Activated CD8-positive, alpha-beta memory T cell treated with anti-CD3 and anti-CD28 coated beads for 4 hours (primary cell): ENCODE measurements at places on chromosomes 7 and 10.

GRCh38 chr7:137441451-137441850, 97.9 kb upstream of the PTN start:
- DNase-seq, result no peak

DNA sequence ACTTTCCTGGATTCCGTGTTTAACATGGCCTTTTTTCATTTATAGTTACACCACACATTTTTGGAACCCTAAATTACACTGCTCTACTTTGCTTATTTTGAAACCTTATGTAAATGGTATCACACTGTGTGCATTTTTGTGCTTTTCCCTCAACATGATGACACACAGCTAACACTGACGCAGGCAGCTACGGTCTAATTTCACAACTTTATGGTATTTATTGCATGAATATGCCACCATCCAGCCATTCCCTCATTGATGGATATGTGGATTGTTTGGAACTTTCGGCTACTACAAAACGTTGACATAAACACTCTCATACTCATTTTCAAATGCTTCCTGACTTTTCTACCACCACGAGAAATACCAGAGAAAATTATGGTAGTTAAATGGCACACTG, 6.9 kb downstream of the PAPOLB start:
- DNase-seq, result no peak

DNA sequence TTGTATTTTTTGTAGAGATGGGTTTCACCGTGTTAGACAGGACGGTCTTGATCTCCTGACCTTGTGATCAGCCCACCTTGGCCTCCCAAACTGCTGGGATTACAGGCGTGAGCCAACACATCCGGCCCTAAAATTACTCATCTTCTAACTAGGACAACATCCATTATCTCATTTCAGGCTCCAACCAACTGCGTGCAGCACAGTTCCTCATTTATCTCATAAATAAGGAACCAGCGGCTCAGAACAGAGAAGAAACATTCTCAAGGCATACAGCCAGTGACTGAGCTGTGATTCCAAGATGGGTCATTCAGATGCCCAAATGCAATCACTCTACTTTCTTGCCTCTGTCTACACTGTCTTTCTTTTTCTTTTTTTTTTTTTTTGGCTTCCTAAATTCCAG, 356.1 kb downstream of the ELMO1 start:
- no peak for DNase-seq

DNA sequence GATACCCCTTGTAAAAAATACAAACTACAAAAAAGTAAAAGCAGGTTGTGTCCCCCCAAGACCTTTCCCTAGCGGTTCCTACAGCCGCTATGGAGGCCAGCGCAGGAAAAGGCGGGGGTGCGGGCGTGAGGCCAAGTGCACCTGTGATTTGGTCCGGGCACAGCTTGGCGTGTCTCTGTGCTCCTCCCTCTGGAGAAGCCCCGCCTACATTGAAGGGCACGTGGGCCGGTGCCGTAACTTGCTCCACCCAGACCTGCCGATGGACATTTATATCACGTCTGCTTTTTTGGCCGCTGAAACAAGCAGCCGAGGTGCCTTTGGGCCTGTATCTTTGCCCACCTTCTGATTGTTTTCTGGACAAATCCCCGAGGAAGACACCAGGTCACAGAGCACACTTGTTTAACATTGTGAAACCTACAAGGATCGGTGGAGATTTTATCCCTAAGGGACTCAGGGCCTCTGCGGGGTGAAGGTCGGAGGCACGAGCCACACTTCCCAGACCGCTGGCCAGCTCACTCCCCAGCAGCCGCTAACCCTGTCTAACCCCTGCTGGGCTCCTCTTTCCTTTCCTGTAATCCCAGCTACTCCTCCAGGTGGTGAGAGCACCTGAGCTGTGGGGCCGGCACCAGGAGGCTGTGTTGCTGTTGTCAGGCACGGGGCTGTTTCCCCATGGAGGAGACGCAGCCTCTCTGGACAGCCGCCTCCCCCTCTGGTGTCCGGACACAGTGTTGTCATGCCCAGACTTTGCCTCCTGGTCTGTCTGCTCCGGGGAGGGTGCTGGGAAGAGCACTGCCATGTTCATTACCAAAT, 18.8 kb upstream of the INPP5A start:
- DNase-seq, result no peak

- DNase-seq, result no peak
Observed at GRCh38 chr7:94748376-94748775, 92.4 kb upstream of the SGCE start.
